ENCODE measurements at places on chromosomes 3 and 15.
A peak's percentile ranks its signal among the peaks of the same experiment; 100 is the strongest.

DNA sequence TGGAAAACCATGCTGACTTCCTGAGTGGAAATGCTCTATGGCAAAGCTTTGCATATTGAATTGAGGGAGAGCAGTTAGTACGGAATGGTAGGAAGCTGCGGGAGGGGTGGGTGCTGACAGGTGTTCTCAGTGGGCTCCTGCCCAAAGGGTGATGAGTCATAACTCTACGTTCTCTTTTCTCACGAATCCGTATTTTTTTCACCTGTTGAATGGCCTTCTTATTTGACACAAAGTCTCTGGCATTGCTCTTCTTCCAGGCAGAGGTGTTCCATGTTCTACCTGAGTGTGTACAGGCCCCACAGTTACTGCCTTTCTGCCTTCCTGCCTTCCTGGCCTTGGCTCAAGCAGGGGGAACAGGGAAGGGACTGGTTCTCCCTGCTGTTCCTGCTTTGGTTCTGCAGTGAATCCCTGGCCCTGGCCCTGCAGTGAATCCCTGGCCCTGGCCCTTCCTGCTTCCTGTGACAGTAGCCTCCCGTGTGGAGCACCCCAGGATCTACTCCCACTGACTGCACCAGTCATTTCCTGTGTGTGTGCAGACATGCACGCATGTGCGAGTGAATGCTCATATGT, 31.9 kb downstream of the TRAK1 start:
- DNase-seq: no peak

GRCh38 chr3:157148196-157148889, 11.6 kb downstream of the CCNL1 start:
- no peak for DNase-seq

GRCh38 chr15:40906991-40907802, 12.9 kb downstream of the VPS18 start:
- peak; percentile 71 for DNase-seq

DNA sequence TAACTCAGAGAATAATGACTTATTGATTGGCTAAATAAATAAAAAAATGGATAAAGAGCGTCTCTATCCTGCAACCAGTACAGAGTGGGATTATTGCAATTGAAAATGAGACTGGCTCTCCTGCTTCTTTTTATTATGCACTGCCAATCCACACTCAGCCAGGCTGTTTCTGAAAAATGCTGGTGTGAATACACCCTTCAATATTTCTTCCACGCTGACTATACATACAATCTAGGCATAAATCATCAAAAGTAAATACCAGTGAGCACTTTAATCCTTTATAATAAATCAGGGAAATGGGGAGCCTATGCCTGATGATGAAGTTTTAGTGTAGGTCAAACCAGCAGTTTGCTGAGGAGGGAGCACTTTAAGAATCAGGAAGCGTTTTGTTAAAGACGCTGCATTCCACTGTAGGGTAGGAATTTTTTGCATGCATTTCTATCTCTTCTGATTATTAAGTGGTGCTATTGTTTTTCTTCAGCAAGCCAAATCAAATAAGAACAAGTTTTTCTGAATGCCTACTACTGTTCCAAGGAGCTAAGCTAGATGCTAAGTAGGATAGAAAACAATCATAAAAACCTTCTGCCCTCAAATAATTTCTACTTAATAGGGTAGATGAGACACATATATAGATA, 781.5 kb downstream of the TBL1XR1 start:
- DNase-seq: no peak

GRCh38 chr15:90762109-90762508, 45.0 kb downstream of the BLM start:
- DNase-seq: peak; percentile 67

DNA sequence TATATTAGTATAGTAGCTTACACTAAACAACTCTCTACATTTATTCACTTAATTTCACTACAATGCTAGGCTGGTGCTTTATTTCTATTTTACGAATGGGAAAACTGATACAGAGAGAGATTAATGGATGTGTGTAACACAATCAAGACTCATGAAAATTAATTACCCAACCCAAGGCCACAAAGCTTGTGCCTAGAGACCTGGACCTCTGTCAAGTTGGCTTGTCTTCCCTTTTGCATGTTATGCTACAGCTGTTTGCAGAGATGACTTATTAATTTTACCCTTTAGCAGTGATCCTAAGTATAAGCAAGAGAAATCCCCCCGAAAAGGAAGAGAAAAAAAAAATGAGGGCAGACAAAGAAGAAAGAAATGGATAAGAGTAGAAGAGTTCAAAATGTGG, 162.5 kb downstream of the C3orf38 start:
- no peak for DNase-seq
